ENCODE measurements at places on chromosomes 12 and 14.

DNA sequence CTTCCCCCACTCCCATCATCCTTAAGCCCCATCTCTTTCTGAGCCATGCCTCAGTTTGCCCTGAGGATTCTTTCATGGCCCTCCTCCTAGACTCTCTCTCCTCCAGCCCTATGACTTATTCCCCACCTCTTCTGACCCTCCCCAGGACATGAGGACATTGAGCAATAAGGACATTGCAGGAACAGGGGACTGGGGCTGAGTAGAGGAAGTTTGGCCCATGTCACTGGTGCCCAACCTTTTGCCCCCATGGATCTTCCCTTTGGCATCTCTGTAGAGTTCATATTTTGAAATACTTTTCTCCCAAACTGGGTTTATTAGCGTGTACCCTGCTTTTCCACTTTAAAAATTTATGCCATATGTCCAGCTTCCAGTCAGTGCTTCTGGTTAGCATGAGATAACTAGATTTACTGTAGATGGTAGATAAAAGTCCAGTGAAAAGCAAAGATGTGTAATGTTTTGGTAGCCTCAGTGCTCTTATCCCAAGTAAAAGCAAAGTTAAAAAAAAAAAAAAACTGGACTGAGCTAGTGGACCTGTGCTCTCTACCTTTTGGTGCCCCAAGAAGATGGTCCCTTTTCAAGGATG, 6.1 kb upstream of the LRP1-AS start:
- DNase-seq = no peak

DNA sequence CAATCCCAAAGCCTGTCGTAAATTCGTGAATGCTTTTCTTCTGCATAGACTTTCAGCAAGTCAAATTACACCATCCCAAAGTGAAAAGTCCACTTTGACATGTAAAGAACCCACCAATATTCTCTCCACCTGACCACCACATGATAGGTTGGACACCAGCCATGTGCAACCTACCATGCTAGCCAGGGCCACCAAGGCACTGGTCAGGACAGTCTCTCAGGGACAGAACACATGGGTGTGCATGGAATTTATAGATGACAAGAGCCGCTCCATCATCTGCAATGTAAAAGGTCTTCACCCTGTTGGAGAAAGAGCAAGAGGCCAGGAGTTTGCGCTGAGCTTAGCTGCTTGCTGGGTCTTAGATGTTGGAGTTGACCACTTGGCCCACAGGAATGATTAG, 5.4 kb upstream of the KRT76 start:
- DNase-seq = no peak

GRCh38 chr12:47941871-47942613, 21.4 kb upstream of the TMEM106C start:
- DNase-seq = peak; percentile 72

DNA sequence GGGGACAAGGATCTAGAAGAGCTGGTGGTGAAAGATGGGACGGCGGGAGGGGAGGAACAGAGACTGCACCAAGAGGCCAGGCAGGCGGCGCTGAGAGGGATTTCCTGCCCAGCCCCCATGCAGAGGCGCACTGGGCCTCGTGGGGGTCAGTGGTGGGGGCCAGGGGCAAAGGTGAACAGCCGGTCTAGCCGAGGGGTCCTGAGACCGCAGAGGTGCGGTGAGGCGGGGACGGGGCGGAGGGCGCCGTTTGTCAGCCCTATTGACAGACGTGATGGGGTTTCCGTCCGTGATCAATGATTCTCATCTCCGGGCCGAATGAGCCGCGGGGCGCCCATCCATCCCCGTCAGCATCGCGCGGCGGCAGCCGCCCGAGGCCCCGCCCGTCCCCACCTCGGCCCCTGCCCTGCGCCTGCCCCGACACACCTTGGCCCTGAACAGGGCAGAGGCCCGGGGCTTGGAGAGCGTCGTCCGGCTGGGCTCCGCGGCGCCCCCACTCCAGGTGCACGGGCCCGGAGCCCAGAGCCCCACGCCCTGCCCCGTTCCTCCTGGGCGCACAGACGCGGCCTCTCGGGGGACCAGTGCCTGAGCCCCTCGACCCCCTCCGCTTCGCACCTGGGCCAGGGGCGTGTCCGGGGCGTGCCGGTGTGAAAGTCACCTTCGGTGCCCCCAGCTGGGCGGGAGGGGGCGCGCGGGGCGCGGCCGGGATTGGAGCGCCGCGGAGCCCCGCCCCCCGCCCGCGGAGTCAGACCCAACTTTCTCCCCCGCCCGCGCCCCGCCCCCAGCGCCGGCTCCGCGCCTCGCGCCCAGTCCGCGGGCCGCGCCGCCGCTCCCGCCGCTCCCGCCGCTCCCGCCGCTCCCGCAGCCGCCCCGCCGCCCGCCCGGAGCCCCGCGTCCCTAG, at the start of gene NXPH4:
NXPH4 (plus strand) TSS at position 781 of the 898 bp plus-strand sequence. CDS start 176 bp downstream, outside the sequence.
- peak; percentile 78 for DNase-seq

- DNase-seq = peak; percentile 83
These were observed 32.6 kb downstream of the DTX1 start for GRCh38 chr12:113088971-113089756.

DNA sequence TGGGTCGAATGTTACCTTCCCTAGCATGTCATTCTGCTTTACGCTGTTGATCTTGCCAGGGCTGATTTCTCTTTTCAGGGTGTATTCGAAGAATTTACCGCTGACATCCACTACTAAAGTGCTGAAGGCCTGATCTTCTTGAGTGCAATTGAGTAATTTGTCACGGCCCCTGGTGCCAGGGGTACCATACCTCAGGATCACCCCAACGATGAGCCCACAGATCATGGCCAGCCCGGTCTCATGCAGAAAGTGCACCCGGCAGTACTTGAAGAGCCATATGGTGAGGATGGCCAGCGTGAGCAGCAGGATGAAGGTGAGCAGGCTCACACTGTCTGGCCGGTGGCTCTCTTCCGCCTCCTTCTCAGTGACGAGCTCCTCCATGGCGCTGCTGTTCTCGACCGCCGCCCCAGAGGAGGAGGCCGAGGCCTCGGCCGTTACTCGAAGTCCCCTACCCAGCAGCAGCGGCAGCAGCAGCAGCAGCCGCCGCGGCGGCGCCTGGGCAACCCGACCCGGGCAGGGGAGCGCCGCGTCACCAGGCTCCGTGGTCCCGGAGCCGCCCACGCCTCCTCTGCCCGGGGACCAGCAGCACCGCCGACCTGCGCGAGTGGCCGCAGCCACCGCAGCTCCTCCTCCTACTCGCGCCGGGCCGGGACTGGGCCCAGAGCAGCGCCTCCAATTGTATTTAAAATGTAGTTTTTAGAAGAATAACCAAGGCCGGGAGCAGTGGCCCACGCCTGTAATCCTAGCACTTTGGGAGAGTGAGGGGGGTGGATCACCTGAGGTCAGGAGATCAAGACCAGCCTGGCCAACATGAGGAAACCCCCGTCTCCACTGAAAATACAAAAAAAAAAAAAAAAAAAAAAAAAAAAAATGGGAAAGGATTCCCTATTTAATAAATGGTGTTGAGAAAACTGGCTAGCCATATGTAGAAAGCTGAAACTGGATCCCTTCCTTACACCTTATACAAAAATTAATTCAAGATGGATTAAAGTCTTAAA, 58.5 kb upstream of the TMPO start:
- DNase-seq = peak; percentile 65

GRCh38 chr12:32390572-32391219, 8.7 kb upstream of the FGD4 start:
- DNase-seq = peak; percentile 64

GRCh38 chr12:91685917-91686316, 459.7 kb downstream of the BTG1 start:
- DNase-seq = no peak

DNA sequence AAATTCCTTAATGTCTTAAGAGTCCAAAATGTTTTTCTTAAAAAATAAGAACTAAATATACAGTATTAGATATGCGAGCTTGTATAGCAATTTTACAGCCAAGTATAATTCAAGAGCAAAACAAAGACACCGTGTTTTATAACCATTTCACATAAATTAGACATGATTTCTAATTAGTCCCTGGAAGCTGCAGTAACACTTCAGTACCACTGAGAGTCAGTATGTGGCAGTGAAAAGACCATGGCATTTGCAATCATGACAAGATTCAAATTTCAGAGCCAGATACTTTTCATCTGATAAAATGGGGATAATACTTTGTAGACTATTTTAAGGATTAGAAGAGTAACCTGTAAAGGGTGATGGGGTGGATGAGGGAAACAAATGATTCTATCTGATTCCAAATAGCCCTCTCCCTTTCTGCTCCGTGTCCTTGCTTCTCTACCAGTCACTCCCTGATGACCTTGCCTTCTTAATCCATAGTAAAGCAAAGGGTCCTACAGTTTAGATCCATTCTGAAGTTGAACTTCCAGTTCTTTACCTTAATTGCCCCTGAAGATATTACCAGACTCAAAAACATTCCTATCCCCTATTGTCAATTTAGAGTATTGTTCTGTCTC, 145.4 kb upstream of the ABCD2 start:
- no peak for DNase-seq

GRCh38 chr12:114770323-114770722, 86.3 kb upstream of the TBX3 start:
- no peak for DNase-seq

GRCh38 chr14:55073856-55074255, 22.4 kb downstream of the MAPK1IP1L start:
- DNase-seq = no peak

DNA sequence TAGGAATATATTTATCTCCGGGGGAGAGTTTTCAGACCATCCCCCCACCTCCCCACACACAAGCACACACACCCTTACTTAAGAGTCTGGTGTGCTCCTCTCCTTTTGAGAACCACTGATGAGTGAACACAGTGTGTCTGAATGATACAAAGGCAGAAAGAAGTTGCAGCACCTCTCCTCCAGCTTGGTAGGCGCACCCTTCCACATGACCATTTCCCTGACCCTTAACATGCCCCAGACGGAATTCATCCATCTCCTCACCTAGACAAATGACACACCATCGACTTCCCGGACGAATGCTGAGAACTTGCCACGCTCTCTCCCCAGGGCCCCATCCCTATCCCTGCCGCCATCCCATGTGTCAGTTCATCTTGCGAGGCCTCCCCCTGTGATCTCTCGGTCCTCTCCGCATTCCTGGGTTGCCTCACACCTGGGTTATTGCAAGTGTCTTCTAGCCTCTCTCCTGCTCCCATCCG, 3.9 kb downstream of the TNFRSF1A start:
- no peak for DNase-seq

GRCh38 chr12:54993181-54993835, 8.7 kb upstream of the TESPA1 start:
- peak; percentile 74 for DNase-seq

GRCh38 chr14:58367296-58367695, 28.4 kb upstream of the TOMM20L start:
- DNase-seq = no peak

DNA sequence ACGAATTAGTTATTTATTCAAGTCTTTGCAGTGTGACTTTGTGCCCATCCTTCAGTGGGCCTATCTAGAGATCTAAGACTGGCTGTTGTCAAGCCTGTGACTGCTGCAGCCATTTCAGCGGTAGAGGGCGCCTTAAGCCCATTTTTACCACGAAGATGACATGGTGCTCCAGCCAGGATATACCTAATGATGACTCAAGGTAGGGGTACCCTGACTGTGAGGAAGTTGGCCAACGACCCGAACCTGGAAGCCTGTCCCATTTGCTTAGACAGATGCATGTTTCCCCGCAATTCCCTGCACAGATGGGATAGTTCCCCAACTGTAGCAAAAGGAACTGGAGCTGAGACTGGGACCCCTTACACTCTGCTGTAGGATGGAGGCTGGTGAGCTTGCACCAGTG, 41.3 kb downstream of the RAB3IP start:
- no peak for DNase-seq

DNA sequence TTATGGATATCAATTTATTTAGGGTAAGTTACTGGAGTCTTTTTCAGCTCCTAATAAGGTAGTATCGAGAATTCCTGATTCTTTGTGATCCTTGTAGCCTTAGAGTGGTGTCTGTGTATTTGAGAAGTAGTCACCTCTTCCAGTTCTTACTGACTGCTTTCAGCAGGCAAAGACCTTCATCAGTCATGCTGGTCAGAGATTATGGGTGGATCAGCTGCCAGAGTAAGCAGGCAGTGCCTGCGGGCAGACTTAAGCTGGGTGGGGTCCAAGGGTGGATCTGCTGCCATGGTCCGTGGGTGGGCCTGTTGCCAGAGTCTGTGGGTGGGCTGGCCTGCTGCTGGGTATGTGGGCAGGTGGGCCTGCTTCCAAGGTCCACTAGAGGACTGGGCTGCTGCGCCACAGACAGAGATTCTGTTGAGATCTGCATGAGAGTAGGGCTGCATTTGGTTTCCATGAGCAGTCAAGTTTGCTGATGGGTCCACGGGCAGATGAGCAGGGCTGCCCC, 188.7 kb downstream of the ANO2 start:
- DNase-seq = no peak

GRCh38 chr14:34051966-34052657, 101.2 kb upstream of the EGLN3 start:
- no peak for DNase-seq

- DNase-seq = no peak
These were observed 48.6 kb downstream of the PCNX1 start for GRCh38 chr14:70955543-70956480.

DNA sequence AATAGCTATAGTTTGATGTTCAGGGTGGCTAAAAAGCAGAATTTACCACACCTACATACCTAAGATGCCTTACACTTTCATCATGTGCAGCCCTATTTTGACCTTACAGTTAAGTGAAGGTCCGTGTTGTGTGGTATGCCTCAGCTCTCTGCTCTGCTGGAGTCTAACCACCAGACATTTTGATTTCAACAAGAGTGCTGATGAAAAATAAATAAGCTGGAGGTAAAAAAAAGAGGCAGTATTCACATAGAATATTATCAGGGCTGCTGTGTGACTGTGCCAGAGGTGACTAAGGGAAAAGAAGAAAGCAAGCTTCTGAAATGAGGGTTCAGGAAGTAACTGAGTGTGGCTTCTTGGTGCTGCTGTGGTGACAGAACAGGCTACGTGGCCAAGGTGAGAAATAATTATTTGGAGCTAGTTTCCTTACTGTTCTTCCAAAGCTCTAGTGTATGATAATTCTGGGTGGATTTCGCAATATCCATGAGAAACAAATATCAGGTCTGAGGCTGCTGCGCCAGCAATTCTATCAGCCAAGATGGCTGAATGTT, 188.8 kb downstream of the STXBP6 start:
- DNase-seq = no peak

DNA sequence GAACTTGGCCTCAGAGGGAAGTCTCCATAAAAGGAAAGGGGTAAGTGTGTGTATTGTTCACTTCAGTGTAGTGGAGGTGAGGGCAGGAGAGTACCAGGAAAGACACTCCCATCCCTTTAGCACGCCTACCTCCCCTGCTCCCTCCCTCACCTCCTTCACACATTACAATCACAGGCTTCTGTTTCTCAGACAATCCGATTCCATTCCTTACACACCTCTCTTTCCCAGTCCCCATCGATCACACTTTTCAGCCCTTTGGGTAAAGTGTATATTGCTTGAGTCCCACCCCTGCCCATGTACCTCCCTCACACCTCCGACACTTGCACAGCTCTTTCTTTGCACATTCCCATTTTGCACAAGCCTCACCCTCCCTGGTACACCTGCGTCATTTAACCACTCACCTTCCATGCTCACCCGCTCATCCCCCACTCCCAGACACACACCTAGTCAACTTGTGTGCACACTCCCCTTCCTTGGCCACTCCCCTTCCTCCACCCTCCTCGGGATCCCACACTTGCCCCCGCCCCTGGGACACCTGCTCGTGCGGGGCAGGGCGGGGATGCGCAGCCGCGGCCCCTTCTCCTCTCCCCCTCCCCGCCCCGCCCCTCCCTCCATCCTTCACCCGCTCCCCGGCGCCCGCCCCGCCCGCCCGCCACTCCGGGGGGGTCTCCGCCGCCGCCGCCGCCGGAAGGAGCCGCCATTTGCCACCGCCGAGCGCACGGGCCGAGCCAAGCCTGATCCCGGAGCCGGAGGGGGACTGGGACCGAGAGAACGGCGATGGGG, at the start of gene MARCHF9:
MARCHF9 (plus strand) TSS at position 693 of the 783 bp plus-strand sequence. CDS start 426 bp downstream, outside the sequence.
- peak; percentile 87 for DNase-seq

Measured in activated CD8-positive, alpha-beta memory T cell treated with anti-CD3 and anti-CD28 coated beads for 24 hours (primary cell).